Large intestine (tissue), 12 donors: ENCODE measurements at places on chromosomes 5 and 9. TPM values are rescaled to one million over a fixed set of nuclear protein-coding genes. Genes with fewer than 3 reads are reported as not detected.

The SPATA31A3 gene
- polyA plus RNA-seq, result not detected

The PCDHA1 gene
- 0.55 TPM for polyA plus RNA-seq

The PCDHGB7 gene
- 3.6 TPM for polyA plus RNA-seq

The LCN15 gene
- 14.0 TPM for polyA plus RNA-seq

The SCGB3A2 gene
- polyA plus RNA-seq, result not detected

DNA sequence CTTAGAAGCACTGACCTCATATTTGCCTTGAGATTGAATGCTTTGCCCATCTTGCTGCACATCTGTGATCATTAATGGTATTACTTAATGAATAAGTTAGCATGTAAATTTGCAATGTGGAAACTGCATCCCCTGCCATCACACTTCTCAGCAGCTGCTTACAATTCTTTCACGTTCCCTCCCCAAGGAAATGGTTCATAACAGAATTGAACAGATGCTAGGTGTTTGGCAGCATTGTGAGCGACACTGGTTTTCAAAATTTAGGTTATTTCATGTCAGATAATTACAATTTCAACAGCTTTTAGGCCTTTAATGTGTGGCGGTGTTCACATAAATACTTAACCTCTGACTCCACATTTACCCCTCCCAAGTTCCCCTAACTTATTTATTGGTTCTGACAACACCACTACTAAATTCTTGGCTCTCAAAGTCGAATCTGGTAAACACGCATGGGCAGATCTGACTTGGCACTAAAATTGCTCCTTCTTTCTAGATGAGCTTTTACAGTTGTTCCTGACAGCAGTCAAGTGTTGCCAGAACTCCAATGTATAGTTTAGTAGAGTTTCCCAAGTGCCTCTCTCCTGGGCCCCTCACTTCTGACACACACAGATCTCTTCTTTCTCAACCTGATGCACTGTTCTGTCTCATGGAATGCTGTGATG, 46.8 kb downstream of the SLC1A3 start:
- DNase-seq, result no peak

DNA sequence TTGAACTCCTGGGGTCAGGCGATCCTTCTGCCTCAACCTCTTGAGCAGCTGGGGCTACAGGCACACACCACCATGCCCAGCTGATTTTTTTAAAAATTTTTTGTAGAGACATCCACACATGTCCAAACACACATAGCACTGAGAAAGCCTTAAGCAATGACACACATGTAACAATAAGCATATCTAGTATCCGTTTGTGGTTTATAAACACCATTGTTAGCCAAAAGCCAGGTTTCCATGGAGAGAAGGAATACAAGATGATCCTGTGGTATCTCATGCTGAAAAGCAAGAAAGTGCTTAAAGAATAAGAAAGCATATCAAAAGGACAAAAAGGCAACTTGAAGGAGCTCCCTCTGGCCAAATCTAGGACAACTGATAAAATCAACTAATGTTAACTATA, 29.7 kb upstream of the SLC1A3 start:
- DNase-seq, result no peak

- peak; percentile 97 for DNase-seq
Measured at GRCh38 chr5:178940569-178941360, at the start of gene ZNF454. Gene ZNF454 (plus strand): TSS chr5:178941198. CDS start chr5:178942792, 1,594 bp downstream.

DNA sequence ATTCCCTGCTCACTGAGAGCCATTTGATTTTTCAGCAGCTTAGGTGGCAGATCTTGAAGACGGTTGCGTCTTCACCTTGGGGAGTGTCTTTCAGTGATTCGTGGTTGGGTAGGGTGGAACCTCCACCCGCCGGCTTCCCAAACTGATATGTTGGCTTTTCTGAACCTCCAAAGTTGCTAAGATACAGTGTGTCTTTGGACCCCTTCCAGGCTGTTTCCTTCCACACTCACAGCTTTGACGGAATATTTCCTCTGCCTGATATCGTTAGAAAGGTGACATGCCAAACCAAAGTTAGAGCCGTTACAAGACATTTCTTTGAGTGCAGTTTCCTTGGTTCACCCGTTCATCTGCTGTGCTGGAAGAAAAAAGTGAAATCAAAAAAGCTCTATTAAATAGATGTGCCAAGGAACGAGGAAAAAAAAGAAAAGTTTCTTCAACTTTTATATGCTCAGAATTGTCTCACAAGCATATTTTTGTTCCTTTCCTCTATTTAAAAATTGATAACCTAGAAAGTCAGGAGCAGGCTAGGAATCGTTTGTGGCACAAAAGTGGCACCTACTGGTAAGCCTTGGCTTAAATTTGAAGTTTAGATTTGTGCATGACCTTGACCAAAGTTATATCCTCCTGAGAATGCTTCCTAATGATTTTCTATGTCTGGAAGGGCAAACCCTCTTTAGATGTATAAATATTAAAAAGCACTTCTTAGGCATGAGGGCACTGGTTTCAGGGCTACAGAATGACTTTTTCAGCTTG, 270.7 kb upstream of the WWC1 start:
- no peak for DNase-seq

- DNase-seq, result no peak
Measured at GRCh38 chr9:90795871-90796317, 5.7 kb upstream of the SYK start.

DNA sequence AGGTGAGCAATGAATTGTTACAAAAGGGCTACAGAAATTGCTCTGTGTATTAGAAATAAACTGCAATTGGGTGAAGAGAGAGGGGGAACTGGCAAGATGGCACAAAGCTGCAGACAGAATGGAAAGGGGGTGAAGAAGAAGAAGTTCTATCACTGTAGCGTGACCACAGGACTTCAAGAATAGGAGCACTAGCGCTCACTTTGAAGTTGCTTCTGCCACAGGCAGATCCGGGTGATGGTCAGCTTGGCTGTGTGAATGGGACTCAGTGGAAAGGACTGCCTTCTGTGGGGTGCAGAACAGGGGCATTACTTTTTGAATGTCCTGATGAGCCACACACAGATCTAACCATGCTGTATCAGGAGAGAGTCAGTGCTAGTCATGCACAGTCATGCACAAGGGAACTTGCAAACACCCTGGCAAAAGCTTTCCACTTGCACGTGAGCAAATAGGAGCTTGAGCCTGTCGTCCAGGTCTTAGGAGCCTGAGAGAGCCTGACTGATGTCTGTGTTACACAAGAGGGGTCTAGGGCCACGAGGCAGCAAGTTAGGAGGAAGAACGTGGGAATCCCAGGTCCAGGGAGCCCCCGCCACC, 16.3 kb downstream of the IL5 start:
- no peak for DNase-seq

- DNase-seq, result no peak
Measured at GRCh38 chr5:123083298-123083697, 5.7 kb upstream of the PRDM6 start.

- DNase-seq, result no peak
Measured at GRCh38 chr9:21966140-21966851, 27.9 kb downstream of the CDKN2A start.

DNA sequence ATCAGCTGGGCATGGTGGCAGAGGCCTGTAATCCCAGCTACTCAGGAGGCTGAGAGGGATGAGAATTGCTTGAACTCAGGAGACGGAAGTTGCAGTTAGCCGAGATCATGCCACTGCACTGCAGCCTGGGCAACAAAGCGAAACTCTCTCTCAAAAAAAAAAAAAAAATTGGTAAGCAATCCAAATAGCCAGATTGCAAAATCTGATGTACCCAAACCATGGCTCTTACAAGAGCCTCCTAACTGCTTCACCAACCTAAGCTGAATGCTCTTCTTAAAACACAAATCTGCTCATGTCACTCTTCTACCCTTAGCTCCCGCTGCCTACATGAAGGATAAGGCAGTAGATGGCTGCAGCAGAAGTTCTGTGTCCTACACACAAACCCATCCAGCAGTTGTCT, 105.9 kb downstream of the MPDZ start:
- no peak for DNase-seq

DNA sequence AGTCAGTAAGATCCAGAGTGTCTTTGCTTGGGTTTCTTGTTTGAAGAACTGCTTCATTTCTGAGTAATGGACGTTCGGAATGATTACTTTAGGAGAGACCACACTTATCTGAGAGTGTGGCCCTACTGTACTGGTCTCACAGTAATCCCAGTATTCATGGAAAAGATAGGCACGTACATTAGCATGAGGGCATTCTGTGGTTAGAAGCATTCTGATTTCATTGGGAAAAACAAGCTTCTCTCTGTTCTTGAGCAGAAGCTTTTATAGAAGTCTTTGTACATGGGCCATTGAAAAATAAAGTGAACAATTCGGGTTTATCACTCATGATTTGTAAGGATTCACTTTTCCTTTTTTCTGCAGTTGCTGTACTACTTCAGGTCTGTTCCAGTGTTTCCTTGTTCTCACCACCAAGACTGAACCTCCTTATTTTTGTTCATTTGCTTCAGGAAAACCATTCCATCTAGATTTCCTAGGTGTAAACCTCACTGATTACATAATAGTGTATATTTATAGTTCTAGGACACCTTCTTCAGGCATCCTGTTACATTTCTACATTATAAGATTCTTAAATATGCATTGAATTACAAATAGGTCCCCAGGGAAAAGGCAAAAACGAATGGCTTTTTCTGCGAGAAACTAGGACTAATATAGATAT, 10.1 kb downstream of the TGFBR1 start:
- DNase-seq, result no peak

DNA sequence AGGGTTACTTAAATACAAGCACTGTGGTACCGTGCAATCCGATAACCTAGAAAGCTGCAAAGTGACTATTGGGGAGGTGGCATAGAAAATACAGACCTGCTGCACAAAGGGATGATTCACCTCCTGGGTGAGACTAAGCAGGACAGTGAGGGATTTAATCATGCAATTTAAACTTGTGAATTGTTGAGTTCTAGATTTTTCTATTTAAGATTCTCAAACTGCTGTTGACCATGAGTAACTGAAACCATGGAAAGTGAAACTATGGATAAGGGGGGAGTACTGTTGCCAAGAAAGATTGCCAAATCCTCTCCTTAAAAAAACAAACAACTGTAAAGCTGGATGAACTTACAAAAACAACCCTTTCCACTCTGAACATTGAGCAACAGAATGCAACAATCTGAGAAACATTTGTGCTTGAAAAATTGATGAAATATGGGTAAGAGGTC, 61.5 kb upstream of the NUDT12 start:
- no peak for DNase-seq

DNA sequence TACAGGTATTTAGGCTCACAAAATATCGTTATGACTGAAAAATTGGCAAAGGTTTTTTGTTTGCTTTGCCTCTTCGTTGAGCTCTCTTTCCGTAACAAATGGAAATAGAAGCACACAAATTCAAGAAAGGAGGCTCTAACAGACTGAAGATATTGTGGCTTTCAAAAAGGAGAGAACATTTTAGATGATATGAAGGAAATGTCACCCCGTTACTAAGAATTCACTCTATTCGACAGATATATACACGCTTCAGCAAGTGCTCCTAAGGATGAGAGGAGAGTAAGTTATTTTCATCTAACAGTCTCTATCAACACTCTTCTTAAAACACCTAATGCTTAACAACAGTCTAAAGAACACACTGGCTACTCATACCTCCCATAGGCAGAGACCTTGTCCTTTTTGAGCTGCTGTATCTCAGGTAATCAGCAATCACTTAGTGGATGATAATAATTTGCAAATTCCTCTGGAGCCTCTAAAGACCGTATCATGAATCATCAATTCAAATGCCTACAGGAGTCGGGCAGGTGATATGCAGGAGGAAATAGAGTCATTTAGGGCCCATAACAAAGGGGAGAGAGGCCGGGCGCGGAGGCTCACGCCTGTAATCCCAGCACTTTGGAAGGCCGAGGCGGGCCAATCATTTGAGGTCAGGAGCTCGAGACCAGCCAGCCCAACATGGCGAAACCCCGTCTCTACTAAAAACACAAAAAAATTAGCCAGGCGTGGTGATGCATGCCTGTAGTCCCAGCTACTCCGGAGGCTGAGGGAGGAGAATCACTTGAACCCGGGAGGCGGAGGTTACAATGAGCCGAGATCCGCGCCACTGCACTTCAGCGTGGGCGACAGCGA, 1.4 kb upstream of the HSDL2 start:
- peak; percentile 42 for DNase-seq

DNA sequence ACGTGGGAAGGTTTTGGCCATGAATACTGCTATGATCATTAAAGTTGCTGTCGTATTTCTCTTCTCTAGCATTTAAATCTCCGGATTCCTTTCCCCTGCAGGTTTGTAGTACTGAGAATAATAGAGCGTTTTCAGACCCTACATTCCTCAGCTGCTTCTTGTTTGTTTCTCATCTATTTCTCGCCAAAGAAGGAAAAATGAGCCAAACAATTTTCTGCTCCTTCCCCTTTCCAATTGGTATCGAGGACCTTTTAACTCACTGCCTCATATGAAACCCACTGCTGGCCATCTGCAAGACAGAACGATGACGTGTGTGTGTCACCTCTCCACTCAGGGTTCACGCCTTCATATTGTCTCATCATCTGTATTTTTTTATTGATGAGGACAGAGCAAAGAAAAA, 689.4 kb upstream of the WWC1 start:
- DNase-seq, result no peak

DNA sequence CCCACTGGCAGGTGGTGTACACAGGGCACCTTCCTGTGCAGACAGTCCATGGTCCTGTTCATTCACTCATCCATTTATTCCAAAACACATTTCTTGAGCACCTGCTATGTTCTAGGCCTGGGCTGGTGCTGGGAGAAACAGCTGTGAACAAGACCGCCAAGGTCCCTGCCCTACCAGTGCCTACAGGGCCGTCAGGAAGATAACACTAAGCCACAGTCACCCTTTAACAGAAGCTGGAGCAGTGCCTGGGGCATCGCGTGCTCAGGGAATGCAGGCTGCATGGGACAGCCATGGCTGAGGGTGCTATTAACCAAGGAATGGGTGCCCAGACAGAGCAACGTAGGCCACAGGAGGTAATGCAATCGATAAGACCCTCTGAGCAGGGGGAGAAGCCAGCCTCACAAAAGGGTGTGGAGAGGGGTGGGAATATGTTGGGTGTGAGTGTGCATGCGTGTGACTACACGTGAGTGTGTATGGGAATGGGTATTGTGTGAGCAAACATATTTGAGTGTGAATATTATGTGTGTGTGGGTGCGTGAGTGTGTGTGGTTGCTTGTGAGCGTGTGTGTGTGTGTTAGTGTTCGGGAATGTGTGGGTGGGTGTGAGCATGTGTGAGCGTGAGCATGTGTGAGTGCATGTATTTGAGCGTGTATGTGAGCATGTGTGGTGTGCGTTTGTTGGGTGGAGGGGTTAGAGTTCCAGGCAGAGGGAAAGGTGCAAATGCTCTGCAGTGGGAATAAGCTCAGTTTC, 19.1 kb downstream of the DUSP1 start:
- no peak for DNase-seq

DNA sequence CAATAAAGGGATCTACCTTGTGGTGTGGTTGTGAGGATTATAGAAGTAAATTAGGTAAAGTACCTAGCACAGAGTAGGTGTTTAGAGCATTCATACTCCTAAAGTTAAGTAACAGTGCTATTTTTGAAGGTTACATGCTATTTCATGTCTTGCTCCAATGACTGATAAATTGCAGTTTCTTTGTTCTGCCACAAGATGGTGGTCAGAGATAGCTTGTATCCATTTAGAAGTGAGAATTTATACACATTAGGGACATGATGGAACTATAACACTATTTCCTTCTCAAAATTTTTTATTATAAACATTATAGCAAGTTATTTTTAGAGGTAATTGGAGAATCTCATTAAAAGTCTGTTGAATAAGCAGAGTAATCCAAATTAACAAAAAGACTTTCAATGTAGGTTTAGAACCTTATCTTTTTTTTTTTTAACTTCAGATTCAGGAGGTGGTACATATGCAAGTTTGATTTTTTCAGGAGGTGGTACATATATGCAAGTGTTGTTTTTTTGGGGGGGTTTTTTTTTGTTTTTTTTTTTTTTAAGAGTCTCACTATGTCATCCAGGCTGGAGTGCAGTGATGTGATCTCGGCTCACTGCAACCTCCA, 17.1 kb downstream of the MTREX start:
- DNase-seq, result no peak

GRCh38 chr9:6415266-6415665, 2.3 kb downstream of the UHRF2 start:
- DNase-seq, result peak; percentile 5
